ENCODE measurements at places on chromosomes 5 and 9.

- no peak for DNase-seq
These were observed 22.2 kb upstream of the RNU6ATAC start for GRCh38 chr9:134186471-134187109.

GRCh38 chr5:140875085-140876065 lies at the start of gene PCDHA12:
Gene PCDHA12, plus strand, starts transcription at chr5:140875308. Its CDS starts 165 bp downstream, at chr5:140875473.
- DNase-seq: peak; percentile 58

- DNase-seq: no peak
These were observed 3.4 kb upstream of the CNTRL start for GRCh38 chr9:121071370-121071755.

- DNase-seq: no peak
These were observed 24.7 kb upstream of the CNOT6 start for GRCh38 chr5:180469586-180469865.

DNA sequence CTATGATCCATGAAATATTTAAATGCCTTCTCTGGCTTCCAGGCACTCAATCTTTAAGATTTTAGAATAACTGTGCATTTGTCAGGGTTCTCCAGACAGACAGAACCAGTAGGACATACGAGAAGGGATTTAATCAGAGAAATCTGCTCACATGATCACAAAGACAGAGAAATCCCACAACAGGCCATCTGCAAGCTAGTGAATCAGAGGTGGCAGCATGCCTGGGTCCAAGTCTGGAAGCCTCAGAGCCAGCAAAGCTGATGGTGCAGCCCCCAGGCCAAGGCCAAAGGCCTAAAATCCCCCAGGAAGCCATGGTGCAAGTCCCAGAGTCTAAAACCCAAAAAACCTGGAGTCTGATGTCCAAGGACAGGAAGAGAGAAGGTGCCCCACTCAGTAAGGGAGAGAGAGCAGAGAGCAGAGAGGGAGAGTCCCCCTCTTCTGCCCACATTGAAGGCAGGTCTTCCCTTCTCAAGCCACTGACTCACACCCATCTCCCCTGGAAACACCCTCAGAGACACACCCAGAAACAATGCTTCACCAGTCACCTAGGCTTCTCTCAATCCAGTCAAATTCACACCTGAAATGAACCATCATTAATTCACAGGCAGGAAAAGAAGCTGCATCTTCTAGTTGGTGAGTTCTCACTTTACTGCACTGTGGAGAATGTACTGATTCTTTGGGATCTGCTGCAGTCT lies 48.7 kb downstream of the CAMSAP1 start:
- DNase-seq: no peak

Measured in iPS-NIHi11 (cell line).